Left hindlimb (tissue), 1 donor: ENCODE measurements at places on chromosomes 4 and X.

DNA sequence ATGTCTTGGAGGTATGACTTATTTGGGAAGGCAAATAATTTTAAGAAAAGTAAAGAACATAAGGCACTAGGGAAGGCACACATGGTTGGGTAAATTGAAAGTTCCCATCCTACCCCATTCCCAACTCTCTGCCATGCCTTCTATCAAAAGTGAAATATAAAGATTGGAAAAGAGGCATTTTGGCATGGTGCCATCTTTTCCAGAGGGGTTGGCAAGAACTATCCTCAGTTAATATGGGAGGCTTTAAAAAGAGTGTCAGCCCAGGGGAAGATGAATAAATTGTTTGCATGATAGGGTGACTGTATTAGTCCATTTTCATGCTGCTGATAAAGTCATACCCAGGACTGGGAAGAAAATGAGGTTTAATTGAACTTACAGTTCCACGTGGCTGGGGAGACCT lies 150.8 kb upstream of the BOD1L1 start:
- DNase-seq = no peak

- no peak for DNase-seq
Observed at GRCh38 chr4:118353534-118354030, 779 bp upstream of the PRSS12 start.

GRCh38 chrX:12819222-12819621 lies 28.0 kb downstream of the PRPS2 start:
- no peak for DNase-seq

- DNase-seq = no peak
Observed at GRCh38 chrX:154809939-154810665, 4.8 kb upstream of the MPP1 start.

- DNase-seq = no peak
Observed at GRCh38 chr4:109675181-109675580, 28.1 kb downstream of the CASP6 start.
